ENCODE measurements at places on chromosomes 5 and 9.

DNA sequence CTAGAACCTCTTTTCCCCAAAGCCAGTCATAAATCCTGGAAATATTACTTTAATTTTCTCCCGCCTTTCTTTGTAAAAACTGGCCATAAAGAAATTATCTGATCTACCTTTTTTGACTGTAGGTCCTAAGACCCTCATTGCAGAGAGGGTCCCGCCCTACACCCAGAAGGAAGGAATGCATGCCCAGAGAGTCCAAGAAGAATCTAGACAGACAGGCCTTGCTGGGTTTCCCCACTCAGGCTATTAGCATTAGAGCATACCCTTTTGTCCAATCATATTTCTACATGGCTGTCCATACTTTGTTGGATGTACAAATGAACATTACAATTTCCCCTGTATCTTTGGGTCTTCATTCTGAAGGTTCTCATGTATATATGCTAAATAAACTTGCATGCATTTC lies 1.9 kb upstream of the ATG10 start:
- no peak for DNase-seq

DNA sequence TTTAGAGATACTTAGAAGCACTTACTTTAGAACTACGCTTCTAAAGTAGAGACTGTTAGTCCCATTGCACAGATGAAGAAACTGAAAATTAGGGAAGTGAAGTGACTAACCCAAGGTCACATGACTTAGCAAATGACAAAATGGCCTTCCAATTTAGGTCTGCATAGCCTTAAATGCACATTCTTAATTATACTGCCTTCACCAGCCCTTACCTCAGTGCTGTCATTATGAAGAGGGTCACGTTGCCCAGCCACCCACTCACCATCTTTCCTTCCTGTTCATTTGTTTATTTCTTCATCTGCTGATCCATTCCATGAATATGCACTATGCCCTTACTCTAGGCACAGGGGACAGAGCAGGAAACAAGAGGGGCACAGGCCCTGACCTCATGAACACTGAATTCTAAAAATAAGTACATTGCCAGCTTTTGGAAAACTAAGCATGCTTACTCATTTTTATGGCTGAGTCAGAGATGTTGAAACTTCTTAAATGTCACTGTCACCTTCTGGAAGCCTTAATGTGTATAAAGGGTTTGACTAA lies 8.6 kb downstream of the HAVCR2 start:
- no peak for DNase-seq

GRCh38 chr9:133429641-133430161 lies 7.5 kb downstream of the ADAMTS13 start:
- no peak for DNase-seq

DNA sequence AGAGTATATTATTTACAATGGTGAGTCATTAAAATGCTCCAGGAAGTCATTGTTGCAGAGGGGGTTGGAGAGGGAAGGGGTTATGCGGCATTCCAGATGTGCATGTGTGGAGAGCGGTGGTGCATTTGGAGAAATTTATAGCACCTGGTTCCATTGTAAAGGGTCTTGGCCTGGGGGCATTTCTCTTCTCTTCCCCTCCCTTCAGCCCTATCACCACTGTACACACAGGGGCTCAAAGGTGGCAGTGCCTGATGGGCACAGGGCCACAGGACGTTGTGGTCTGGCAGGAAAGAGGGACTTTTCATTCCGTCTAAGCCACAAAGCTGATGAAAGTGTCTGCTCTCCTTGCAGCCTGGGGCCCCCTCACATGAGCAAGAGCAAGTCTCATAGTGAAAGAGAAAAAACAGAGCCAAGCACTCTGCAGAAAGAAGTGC lies 442.4 kb upstream of the ZNF462 start:
- no peak for DNase-seq
